ENCODE measurements at places on chromosomes 6 and 20.
A peak's percentile ranks its signal among the peaks of the same experiment; 100 is the strongest.

- no peak for DNase-seq
Measured at GRCh38 chr20:40813029-40813431, 124.0 kb upstream of the MAFB start.

GRCh38 chr20:36835453-36836198 is 40.3 kb upstream of the TLDC2 start:
- DNase-seq, result peak; percentile 80

DNA sequence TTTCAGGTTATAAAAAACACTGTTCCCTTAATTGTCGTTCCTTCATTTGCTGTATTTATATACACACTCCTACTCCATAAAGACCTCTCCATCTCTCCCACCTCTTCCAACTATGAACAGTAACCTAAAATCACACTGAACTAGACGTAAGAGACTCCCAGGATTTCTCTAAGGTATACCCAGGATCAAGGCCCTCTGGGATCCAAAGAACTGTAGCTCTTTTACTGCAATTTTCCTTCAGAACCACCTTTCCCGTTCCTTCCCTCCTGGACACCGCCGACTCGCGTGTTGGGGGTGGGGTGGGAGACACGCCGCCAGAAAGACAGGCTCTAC is 680 bp downstream of the LATS1 start:
- DNase-seq, result no peak

DNA sequence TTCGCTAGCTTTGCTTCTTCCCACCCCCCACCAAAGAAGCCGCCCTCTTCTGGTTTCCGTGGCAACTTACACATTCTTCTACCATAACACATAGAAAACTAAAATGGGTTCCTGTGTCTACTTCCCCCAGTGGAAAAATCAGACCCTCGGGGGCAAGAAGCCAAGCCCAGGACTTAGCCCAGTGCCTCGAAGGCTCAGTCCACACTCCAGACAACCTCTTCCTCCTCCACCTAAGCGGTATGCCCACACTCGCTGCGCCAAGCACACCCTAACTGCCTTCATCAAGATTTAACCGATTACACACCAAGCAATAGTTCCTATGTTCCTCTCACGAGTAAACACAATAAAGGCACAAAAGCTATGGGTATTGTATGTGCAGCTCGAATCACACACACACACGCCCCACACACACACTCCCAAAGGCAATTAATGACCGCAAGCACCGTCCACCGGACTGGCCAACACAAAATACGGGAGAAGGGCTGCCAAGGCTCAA is 537 bp downstream of the PPIL4 start:
- peak; percentile 31 for DNase-seq

GRCh38 chr6:16302721-16303552 is 64.5 kb downstream of the GMPR start:
- DNase-seq, result no peak
